ENCODE measurements at places on chromosomes 2 and 18. TPM values are rescaled to one million over a fixed set of nuclear protein-coding genes. Genes with fewer than 3 reads are reported as not detected.
A peak's percentile ranks its signal among the peaks of the same experiment; 100 is the strongest.

UGT1A10 gene
- total RNA-seq, result not detected

DNA sequence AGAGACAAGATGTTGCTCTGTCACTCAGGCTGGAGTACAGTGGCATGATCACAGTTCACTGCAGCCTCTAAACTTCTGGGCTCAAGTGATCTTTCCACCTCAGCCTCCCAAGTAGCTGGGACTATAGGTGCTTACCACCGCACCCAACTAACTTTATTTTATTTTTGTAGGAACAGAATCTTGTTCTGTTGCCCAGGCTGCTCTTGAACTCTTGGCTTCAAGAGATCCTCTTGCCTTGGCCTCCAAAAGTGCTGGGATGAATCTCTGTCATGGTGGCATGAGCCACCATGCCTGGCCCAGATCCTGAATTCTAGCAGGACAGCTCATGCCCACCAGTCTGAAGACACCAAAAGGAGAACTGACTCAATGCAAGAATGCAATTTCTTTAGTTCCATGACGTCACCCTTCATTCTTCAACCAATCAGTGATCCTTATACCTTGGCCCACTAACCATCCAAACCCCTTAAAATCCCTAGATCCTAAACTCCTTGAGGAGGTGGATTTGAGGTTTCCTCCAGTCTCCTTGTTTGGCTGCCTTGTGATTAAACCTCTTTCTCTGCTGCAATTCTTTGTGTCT, 25.6 kb upstream of the CXXC1 start:
- no peak for DNase-seq

- no peak for DNase-seq
These were observed 142.7 kb downstream of the AGAP1 start for GRCh38 chr2:235636546-235636945.

DNA sequence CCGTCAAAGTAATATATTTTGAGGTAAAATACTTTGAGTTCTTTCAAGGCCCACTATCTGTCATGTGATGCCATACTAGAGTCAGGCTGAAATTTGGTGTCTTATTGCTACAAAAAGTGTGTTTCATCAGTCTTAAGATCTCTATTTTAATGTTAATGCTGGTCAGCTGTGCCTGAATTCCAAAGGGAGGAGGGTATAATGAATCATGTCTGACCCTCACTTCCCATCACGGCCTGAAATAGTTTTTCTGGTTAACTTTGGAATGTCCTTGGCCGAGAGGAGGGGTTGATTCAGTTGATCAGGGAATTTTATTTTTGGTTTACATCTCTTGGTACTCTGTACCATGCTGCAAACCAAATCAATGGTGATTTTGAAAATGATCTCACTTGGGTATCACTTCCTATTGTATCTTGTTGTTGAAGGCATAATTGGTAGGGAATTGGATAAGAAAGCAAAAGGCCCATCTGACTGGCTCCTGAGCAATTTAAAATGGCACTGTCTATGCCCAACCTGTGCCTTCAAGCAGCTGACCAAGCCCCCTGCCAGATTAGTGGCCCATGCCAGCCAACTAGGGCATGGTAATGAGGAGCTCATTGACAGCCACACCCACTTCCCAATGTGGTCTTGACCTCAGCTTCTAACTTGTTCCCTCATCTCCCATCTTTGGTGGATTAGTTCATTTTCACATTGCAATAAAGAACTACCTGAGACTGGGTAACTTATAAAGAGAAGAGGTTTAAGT, 6.1 kb upstream of the SLC35F5 start:
- DNase-seq, result no peak

NR4A2 gene
- 7.9 TPM for total RNA-seq

DNA sequence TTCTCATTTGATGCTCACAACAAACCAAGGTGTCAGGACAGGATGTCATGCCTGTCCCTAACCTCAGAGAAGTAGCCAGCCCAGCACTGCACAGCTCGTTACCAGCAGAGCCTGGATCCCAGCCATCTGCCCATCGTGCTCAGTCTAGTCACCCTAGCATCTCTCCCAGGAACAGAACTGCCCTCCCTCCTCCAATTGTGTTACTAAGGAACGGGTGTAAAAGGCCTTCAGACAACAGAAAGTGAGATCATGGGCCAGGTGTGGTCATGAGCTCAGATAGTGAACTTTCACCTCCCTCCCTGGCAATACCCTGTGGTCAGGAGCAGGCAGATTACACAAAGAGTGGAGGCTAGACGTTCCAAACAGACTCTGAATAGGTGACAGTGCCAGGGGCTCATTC, 111.8 kb upstream of the PPP1CB start:
- DNase-seq, result no peak

WDR54 gene
- total RNA-seq, result 42.3 TPM

- DNase-seq, result no peak
These were observed 72.6 kb downstream of the CTAGE1 start for GRCh38 chr18:22344908-22345670.

HNMT gene
- 45.9 TPM for total RNA-seq

DNA sequence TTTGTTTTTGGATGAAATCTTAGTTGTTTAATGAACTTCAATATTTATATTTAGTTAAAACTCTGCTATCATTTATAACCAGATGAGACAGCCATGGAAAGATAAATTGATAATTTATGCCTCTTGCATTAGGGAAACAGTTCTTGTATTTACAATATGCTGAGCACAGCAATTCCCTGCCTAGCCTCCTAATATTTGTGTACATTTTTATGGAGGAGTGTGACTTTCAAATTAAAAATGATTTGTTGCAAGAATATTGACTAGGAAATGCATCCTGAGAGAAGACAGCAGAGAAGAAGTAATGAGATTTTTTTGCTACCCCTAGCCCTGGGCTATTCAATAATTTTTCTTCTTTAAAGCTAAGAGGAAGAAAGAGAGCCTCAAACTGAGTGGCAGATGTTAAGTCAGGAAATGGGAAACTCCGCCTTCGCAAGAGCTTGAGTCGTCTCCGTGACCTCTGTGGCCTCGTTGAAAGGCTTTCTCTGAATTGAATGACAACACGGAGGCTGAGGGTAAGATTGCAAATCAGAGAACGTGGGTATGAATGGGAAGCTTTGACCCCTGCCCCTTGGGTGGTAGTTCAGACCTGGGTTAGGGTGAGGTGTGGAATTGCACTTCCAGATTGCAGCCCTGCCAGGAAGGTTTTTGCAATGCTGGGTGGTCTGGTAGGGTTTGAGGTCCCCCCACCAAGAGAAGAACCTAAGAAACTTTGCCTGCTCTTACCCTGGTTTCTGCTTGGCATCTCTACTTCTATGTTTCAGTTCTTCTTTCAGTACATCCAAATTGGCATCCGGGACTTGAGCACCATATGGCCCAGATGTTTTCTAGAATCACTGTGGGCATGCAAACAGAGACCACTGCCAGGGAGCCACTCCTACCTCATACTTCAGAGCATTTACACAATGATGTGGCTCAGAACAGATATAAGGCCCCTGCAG, 210.3 kb upstream of the RBMS1 start:
- DNase-seq, result peak; percentile 16

CLIP4 gene
- total RNA-seq, result 30.1 TPM

GRCh38 chr2:86290596-86291327, 46.7 kb downstream of the REEP1 start:
- no peak for DNase-seq
